MCF 10A (cell line): ENCODE measurements at places on chromosomes 7 and 10. TPM values are rescaled to one million over a fixed set of nuclear protein-coding genes. Genes with fewer than 3 reads are reported as not detected.

GRCh38 chr10:90167174-90168064 lies 466.0 kb downstream of the KIF20B start:
- DNase-seq = peak; percentile 87

GRCh38 chr10:128064970-128065580 lies 61.1 kb downstream of the MKI67 start:
- DNase-seq = no peak

DNA sequence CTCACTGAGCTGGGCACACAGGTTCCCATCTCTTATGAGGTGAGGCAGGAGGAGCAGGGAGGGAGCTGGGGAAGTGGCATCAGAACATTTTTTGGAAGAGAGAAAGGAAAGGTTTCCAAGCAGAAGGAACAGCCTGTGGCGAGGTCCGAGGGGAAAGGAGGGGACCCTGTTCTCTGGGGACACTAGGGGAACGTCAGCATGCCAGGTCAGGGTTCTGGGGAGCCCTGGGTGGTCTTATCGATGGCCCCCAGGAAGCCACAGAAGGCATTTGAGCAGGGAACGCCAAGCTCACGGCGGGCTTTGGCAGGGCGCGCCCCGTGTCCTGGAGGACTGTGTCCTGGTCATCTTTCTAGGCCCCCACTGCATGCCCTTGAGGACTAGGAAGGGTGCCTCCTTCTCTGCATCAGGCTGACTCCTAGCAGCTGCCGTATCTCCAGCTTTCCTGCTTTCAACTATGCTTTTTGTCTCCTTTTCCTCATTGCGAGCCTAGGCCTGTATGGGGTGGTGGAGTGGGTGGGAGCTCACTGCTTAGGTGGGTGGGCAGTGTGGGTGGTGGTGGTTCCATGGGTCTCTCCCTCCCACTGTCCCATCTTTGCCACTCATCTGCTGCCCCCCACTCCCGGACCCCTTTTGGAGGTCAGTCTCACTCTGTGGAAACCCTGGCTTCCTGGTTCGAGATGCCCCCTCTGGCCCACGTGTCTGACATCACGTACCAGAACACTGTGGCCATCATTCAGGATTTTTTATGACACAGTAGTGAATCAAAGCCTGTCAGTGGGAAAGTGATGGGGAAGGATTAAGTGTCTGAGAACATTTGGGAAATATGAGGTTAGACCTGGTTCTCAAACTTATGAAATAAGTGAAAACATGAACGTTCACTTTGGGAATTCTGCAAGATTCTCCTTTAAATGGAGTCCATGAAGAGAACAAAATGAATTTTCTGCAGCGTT lies 89.1 kb downstream of the CUX1 start:
- no peak for DNase-seq

DNA sequence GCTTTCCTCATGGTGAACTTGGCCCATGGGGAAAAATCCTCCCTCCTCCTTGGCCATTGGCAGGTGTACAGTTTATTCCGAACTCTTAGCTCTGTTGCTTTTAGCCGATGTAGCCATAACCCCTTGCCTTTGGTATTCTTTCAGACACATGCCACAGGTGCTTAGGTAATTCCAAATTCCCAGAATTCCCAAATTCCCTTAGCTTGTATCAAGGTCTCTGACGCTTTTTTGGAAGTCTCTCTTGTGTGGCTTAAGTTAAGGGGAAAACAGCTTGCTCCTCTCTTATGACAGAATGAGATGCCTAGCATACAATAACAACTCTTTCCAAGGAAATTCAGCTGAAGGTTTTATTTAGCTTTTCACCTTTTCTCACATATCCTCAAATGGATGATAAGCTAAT lies 68.0 kb downstream of the SUGCT start:
- DNase-seq = no peak

DNA sequence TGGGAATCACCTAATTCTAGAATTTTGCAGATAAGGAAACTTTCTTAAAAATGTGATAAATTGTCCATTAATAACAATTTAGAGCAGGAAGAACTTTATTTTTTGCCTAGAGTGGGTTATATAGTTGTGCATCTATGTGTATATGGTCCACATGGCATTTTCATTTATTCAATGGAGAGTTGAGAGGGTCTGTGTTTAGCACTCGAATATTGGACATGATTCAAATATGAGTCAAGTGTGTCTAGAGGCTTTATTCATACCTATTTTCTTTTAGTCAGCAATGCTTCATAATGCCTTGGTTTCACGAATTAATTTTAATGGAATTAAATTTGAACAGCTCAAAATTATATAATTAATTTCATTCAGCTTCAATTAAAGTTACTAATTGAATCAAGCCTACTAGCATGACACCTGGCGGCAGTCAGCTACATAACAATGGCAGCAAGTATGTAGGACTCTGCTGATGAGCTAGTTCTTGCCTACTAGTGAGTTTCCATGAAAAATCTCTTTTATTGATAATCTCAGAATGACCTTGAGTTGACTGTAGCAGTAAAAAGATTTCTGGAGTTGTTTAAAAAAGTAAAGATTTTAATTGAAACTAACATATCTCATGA lies 17.7 kb downstream of the MDFIC start:
- no peak for DNase-seq

DNA sequence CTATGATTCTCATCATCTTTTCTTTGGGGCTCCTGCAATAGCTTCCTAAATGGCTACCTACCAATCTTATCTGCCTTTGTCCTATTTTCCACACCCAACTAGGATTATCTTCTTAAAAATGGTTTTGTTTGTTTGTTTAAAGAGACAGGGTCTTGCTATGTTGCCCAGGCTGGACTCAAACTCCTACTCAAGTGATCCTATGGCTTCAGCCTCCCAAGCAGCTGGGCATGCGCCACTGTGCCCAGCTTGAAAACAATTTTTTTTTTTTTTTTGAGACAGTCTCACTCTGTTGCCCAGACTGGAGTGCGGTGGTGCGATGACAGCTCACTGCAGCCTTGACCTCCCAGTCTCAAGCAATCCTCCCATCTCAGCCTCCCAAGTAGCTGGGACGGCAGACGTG lies 14.9 kb downstream of the DNMBP start:
- DNase-seq = no peak

- DNase-seq = no peak
These were observed 7.3 kb downstream of the EVX1 start for GRCh38 chr7:27249724-27250556.

DNA sequence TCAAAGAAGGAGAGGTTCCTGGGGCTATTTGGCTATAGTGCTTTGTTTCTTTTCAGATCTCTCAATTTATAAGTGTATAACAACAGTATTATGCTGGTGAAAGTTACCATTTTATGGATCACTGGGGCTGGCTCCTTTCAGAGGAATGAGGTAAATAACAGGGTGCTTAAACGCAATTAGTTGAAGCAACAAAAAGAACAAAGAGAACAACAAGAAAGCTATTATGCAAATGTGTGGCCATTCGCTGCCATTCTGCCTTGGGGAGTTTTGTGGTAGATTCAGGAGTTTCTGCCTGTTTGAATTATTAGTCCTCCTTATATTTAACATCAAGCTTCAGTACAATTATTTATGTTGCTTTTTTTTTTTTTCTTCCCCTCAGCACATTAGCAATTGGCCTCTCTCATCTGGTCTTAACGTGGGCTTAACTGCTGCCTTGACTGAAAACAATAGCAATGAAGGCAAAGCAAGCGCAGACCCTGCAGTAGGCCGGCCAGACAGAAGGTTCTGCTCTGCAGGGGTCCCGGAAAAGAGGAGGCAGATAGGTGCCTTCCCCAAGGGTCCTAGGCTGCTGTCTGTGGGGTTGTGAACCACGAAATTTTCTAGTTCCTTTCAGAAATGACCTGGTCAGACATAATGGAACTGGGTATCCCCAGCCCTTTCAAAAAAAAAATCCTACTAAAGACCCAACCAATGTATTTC lies 339.9 kb upstream of the PODXL start:
- no peak for DNase-seq

GRCh38 chr10:50322077-50322476 lies 70.8 kb upstream of the ASAH2 start:
- DNase-seq = peak; percentile 72

- DNase-seq = no peak
These were observed 70.2 kb downstream of the LRGUK start for GRCh38 chr7:134197345-134197744.

- no peak for DNase-seq
These were observed 257.5 kb downstream of the INHBA start for GRCh38 chr7:41445432-41445831.

ZNF804B gene
- not detected in 2 replicates for total RNA-seq

C7orf33 gene
- not detected in 2 replicates for total RNA-seq

GPR22 gene
- total RNA-seq = not detected in 2 replicates

OR2A12 gene
- total RNA-seq = not detected in 2 replicates

ADCY1 gene
- 0.61 and 0.79 TPM in 2 replicates for total RNA-seq

PODXL gene
- total RNA-seq = 1.6 and 1.7 TPM in 2 replicates

DCLRE1A gene
- 9.0 and 9.2 TPM in 2 replicates for total RNA-seq

NRBF2 gene
- 44.9 and 56.9 TPM in 2 replicates for total RNA-seq

AOAH gene
- total RNA-seq = not detected in 2 replicates

CLCN1 gene
- not detected in 2 replicates for total RNA-seq
